GM03348 (cell line): ENCODE measurements at places on chromosomes 4 and X.

- DNase-seq: no peak
Observed at GRCh38 chr4:7166981-7167700, 25.2 kb upstream of the SORCS2 start.

DNA sequence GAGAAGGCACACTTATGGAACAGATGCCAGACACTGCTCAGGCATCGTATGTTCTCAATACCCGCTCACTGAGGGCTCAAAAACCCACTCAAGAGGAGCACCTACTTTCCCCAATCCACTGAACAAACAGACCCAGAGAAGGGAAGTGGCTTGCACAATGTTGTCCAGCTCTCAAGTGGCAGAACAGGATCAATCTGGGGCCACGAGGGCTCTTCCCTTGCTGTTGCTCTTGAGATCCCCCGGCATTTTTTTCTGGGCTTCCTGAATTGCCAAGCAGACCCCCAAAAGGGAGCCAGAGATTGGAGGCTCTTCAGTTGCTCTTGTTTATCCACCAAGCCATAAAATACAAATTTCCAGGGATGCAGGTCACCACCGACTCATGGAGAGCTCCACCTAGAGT is 35.7 kb downstream of the IDS start:
- no peak for DNase-seq

DNA sequence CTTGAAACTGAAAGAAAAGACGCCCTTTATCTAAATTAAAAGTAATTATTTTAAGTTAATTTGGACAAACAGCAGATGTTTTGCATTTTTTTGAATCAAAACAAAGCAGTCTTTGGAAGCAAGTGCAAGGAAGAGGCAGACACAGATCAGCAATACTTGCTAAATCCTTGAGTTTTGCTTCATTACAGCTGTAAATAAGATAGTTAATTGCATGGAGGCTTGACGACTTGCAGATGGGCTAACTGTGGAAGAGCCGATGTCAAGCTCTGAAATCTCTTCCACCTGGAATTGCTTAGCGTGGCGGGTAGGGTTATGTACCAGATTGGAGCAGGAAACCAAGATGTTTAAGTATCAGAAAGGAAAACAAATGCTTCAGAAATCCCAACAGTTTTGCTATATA is 148.8 kb downstream of the POLA1 start:
- no peak for DNase-seq

- DNase-seq: no peak
Observed at GRCh38 chr4:69649629-69650028, 3.4 kb downstream of the UGT2A1 start.

GRCh38 chrX:32448320-32448719 is 763.0 kb downstream of the DMD start:
- no peak for DNase-seq

DNA sequence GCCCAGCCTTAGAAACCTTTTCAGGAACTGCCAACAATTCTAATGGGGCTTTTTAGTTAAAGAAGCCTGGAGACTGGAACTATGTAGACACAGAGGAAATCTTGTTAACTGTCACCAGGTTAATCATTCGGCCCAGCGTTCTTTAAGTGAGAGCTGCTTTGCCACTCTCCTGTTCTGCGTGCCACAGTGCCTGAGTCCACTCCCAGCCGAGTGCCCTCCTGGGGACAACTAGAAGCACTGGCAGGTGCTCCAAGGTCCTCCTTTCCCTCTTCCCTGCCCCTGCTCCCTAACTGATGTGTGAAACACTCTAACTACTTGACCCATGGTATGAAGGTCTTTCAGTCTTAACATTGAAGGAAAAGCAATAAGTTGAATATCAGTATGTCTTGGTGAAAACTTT is 151.2 kb upstream of the TLL1 start:
- no peak for DNase-seq

- DNase-seq: no peak
Observed at GRCh38 chr4:32435308-32435707, 1715.1 kb downstream of the PCDH7 start.

DNA sequence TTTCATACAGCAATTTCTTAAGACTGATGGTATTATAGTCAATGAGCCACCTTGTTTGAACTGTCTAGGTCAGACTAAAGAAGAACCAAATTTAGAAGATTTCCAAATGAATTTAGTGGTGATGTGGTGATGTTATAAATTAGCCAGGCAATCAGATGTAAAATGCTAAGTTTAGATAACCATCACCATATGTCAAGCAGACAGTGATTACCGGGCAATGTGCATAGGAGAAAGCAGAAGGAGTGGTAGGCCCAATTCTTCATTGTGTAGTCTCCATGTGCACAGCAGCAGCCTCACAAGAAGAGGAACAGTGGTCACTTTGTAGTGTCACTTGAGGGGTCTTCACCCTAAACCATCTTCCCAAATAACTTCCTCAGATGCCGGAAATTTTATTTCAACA is 198.8 kb downstream of the ANTXR2 start:
- no peak for DNase-seq

DNA sequence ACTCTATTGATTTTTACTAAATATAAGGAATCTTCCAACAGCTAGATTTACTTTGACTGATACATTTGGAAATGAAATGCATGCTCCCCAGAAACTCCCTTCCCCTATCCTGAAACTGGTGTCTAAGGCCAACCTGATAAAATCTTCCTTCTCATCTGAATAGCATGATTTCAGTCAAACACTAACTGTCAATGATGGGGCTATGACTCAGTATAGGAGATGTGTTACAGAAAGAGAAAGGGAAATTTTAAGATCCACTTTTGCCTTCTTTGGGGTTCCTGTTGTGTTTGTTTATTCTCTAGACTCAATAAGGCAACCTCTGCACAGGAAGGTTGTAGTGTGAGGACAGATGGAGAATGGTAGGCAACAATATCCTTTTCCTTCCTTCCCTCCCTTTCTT is 160.7 kb downstream of the MOSPD2 start:
- no peak for DNase-seq

DNA sequence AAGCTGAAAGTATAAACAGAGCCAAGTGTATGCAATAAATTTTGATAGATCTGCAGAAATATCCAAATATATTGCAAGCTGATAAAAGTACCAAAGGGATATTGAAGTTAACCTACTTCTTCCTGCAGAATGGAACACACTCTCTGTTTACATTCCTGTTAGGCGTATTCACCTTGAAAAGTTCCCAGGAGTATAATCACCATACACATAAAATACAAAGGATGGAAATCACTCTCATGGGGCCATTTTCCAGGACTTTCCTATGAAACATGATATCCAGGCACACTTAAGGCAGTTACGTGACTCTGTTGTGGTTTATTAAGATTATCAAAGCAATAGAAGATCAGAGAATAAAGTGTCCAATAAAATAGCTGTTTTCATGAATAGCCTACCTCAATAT is 1142.3 kb downstream of the NLGN4X start:
- DNase-seq: no peak

- no peak for DNase-seq
Observed at GRCh38 chrX:103498786-103499185, 20.5 kb downstream of the RAB40A start.

DNA sequence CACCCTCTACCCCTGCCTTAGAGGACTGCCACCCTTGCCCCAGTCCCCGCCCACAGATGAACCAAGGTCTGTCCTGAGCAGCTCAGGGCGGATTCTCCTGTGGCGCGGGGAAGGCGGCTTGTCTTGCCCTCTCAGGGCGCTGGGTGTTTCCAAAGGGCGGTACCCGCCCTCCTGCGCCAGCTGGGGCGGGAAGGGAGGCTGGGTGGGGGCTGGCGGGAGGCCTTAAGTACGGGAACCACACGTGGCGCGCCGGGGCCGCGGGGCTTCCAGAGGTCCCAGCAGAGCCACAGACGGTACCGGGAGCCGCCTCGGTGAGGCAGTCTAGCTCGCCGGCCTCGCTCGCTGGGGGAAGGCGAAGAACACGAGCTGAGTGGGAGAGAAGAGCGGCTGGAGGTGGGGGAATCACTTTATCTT is 361.1 kb downstream of the MID1IP1 start:
- DNase-seq: peak; percentile 7

DNA sequence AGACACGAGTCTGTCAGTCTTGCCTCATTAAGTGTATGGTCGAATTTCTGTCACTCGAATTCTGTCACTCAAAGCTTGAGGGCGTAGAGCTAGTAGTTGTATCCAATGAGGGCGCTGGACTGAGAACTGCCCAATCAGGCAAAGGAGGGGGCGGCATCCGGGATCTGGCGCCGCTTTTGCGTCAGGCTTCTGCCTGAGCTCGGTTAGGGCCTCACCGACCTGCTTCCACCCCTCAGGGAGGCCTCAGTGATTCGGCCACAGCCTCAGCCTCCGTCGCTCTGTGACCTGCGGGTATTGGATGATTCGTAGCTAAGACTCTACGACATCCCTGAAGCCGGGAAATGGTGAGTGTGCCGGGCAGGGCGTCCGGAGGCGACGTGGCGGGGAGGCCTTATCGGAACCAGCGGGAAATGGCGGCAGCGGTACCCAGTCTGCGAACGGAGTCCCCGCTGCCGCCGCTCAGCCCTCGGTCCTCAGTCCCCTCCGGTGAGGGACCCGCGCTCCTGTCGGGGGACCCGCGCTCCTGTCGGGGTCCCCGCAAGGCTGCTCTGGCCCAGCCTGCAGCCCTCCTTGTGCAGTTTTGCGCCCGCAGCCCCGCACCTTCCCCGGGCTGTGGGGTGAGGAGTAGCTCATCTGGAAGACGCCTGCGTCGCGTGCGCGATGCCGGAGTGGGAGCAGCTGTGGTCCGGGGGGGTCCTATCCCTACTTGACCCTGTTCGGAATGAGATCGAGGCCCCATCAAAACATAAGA is 88.3 kb downstream of the ZNF718 start:
- peak; percentile 84 for DNase-seq

DNA sequence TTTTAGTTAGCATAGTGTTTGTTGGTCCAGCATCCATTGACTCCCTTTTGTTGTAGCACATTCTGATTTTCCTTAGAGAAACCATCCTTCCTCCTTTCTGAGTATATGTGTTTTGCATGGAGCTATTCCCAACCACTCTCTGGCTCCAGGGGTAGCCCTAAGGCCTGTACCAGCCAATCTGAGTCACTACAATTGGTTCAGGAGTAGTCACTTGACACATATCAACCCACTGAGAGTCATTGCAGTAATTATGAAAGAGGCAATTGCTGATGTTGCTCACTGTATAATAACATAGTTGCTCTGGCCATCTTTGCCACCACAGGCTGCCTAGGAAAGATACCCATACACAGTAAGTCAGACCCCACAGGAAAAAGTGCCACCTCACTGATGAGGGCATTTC is 71.2 kb upstream of the GRID2 start:
- no peak for DNase-seq

DNA sequence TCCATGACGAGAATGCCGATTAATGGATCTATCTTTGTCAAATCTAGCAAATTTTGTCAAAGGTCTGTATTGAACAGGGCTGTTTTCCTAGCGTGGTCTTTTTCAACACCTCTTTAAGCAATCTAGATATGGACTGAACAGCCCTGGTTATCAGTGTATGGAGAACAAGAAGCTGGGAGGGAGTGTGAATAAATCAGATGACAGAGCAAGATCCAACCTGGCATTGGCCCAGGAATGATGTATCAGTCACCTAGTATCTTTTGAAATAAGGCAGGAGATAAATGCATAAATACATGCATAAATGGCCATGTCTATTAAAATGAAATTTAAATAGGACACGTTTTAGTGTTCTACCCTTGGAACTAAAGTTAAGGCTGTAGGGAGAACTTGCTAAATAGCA is 15.7 kb upstream of the AP1S2 start:
- no peak for DNase-seq

DNA sequence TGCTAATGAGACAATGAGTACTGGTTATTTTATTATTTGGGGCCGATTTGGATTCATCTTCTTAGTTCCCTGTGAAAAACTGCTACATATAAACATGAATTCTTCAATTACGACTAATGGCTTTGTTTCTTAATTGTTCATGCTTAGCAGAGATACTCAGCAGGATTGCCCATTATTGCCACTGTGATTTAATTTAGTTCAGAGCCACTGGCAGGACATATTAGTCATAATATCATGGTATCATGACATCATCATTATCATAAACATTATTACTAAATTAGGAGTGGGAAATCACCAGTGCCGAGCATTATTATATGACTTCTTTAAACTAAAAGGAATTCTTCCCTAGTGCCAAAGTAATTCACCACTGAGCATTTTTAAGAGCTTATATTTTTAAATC is 201.4 kb downstream of the SPOCK3 start:
- DNase-seq: no peak

DNA sequence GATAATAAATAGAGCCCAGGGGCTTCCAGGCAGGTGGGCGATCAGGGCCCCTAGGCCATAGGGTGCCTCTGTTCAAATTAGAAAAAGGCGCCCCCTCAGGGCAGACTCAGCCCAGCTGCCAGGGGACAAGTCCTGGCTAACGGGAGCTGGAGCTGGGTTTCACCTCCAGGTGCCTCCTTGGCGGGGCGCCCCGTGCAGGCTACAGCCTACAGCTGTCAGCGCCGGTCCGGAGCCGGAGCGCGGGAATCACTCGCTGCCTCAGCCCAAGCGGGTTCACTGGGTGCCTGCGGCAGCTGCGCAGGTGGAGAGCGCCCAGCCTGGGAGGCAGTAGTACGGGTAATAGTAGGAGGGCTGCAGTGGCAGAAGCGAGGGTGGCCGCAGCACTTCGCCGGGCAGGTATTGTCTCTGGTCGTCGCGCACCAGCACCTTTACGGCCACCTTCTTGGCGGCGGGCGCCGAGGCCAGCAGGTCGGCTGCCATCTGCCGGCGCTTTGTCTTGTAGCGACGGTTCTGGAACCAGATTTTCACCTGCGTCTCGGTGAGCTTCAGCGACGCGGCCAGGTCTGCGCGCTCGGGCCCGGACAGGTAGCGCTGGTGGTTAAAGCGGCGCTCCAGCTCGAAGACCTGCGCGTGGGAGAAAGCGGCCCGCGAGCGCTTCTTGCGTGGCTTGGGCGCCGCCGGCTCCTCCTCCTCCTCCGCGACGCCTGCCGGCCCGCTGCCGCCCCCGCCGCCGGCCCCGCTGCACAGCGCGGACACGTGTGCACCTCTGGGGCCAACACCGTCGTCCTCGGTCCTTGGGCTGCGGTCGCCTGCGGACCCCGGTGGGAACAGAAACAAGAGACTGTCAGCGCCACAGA is 2.4 kb downstream of the NKX3-2 start:
- peak; percentile 18 for DNase-seq

DNA sequence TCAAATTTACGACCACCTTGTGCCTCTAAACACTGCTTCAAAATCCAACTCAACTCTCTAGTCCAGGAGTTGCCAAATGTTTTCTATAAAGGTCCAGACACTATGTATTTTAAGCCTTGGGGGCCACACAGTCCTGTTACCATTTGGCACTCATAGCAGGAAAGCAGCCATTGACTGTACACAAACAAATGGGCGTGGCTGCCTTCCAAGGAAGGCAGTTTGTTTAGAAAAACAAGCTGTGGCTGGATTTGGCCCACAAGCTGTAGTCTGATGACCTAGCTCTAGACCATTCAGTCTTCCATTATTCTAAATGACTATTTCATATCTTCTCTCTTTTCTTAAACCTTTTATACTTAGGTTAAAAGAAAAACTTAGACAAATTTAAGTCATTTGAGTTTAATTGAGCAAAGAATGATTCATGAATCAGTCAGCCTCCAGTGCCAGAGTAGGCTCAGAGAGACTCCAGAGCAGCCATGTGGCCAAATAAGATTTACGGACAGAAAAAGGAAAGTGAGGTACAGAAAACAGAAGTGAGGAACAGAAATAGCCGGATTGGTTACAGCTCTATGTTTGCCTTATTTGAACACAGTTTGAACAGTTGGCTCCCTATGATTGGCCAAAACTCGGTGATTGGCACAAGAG is 825.8 kb upstream of the LCORL start:
- no peak for DNase-seq

GRCh38 chr4:113955948-113956347 is 23.5 kb downstream of the ARSJ start:
- no peak for DNase-seq
